ENCODE measurements at places on chromosomes 7 and 10.

DNA sequence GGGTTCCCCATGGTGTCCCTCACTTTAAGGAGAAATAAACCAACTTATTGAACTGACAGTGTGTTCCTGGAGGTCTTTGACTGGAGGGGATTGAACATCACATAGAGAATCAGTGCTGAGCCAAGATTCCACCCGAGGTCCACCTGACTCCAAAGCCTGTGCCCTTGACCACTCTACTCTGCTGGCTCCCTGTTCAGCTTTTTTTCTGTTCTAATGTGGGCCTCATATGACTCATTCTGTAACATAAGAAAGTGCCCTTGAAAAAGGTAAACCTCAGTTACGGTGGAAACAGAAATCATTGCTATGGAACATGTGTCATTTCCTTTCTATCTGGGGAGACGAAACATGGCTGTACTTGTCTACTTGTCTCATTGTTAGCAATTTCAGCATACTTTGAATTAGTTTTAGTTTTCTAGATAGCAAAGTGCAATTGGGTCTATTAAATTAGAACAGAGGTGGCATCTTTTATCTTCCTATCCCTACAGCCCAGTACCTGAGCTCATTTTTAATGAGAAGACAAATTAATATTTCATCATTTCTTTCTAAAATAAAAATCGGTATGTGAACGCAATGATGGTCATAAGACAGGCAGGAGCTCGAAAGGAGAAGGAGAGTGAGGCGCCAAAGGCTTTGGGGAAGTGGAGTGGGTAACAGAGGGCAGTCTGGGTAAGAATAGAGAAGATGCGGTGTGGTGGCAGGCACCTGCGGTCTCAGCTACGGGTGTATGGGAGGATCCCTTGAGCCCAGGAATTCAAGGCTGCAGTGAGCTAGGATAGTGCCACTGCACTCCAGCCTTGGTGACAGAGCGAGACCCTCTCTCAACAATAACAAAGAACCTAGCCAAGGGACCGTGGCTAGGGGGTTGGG lies 1.5 kb downstream of the GSDME start:
- DNase-seq = no peak

GRCh38 chr10:72889391-72889831 lies 4.1 kb upstream of the OIT3 start:
- peak; percentile 46 for DNase-seq

- DNase-seq = no peak
Measured at GRCh38 chr7:68958571-68958970, 639.7 kb upstream of the AUTS2 start.

GRCh38 chr10:104281694-104282093 lies 12.7 kb downstream of the GSTO2 start:
- no peak for DNase-seq

DNA sequence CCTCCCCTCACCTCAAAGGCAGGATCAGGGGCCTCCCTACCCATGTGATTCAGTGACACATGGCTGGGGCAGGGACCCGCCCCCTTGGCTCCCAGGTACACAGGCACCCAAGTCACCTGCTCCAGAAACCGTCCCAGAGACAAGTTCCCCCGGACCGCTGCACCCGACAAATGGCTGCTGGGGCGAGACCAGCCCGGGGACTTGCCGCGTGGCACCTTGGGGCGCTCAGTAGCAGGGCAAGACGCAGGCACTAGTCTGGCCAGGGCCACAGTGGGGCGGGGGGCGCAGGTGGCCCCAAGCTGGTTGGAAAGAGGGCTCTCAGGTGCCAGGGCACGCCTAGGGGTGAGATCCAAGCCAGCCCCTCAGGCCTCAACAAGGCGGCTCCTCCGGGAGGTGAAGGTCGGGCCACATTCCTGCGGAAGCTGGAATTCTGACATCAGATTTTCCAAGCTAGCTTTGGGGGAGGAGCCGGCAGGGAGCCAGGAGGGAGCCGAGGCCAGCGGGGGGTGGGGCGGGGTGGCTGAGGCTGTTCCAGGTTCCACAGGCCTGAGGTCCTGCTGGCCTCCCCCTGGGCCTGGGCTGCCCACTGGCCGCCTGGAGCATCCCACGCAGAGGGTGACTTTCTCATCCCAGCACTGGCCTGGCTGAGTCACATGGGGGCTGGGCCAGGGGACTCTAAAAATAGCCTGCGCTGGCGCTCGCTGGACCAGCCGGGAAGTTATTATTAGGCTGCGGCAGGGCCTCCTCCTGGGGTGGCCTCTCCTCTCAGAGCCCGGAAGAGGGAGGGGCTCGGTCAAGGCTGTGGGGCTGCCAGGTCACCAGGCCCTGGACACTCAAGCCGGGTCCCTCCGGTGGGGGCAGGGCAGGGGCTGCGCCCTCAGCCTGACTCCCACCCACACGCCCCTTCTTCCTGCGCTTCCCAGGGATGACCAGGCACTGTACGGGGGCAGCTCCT lies 20.5 kb upstream of the INPP5A start:
- peak; percentile 93 for DNase-seq

- DNase-seq = no peak
Measured at GRCh38 chr7:29265208-29265923, 70.8 kb downstream of the CHN2 start.

DNA sequence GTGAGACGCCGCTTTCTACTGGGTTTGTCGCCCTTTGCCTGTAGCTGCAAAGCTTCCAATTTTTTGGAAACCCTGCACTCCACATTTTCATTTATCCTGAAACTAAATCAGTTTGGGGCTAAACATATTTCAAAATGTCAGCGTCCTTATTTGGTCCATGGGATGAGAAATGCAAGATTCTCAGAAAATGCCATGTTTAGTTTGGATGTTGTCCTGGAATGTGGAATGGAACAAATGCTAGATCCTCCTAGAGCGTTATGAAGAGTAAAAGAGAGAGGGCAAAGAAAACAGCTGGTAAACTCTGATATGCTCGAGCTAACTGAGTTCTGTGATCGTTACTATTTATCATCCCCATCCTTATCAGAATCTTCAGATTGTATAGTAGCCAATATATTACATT lies 236.9 kb downstream of the KLF6 start:
- no peak for DNase-seq

GRCh38 chr10:16231176-16231575 lies 205.6 kb upstream of the PTER start:
- no peak for DNase-seq

GRCh38 chr7:17696422-17696821 lies 243.9 kb downstream of the SNX13 start:
- no peak for DNase-seq

DNA sequence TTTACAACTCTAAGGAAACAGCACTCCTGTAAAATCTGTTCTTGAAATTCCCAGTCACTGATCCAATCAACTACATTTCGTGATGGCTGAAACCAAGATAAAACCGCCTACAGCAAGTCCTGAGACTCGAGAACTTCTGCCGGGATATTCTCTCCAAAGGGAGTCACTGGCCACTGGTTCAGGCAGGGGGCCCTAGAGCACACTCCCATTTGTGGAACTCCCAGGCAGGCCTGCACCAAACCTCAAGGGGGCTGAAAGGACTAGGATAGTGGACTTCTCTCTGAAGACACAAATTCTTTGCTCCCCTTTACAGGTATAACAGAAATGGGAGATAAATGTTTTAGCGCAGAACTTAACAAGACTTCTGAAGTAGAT lies 16.3 kb downstream of the CYTH3 start:
- no peak for DNase-seq

- no peak for DNase-seq
Measured at GRCh38 chr7:112481833-112482670, 1.3 kb downstream of the LSMEM1 start.

GRCh38 chr10:34473174-34474008 lies 341.7 kb downstream of the PARD3 start:
- no peak for DNase-seq

DNA sequence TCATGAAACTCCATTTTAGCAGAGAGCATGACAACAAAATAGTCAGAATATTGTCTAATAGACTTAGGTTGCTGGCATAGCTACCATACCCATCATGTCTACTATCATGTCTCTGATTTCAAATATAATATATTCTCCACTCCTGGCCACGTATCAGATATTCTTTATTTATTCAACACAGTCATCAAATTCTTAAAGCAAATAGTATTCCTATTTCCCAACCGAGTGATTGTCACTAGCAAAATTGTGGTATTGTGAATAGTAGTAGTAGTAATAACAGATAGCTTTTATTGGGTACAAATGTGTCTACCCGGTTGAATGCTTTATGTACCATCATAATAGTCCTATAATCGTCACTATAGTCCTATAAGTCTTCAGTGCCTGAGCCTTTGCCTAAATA lies 918.6 kb downstream of the KCNMA1 start:
- no peak for DNase-seq

GRCh38 chr7:50145226-50145625 lies 52.2 kb upstream of the ZPBP start:
- no peak for DNase-seq

- no peak for DNase-seq
Measured at GRCh38 chr10:386771-387592, 251.7 kb downstream of the ZMYND11 start.

- no peak for DNase-seq
Measured at GRCh38 chr10:34047389-34047788, 712.9 kb upstream of the NRP1 start.

DNA sequence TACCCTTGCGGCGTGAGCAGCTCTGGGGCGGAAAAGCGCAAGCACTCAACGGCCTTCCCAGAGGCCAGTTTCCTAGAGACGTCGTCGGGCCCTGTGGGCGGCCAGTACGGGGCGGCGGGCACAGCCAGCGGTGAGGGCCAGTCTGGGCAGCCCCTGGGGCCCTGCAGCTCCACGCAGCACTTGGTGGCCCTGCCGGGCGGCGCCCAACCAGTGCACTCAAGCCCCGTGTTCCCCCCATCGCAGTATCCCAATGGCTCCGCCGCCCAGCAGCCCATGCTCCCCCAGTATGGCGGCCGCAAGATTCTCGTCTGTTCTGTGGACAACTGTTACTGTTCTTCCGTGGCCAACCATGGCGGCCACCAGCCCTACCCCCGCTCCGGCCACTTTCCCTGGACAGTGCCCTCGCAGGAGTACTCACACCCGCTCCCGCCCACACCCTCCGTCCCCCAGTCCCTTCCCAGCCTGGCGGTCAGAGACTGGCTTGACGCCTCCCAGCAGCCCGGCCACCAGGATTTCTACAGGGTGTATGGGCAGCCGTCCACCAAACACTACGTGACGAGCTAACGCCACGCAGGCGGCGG lies 12.6 kb downstream of the TRIM8 start:
- no peak for DNase-seq

- DNase-seq = no peak
Measured at GRCh38 chr7:151891753-151892152, 14.8 kb upstream of the PRKAG2 start.

DNA sequence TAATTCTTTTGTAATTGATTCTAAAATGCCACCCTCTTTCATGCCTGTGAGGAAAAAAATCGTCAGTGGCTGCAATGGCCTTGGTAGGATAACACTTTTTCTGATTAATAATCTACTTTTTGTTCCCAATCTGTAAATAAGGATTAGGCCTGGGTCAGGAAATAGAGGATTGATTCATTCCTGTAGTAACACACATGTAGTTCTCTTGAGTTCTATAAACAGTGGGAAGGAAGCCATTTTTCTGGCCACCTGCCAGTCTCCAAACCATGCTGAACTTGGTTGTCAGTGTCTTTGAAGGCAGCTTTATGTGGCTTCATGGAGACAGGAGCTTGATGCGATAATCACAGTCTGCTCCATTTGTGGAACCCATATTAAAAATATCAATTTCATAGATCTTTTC lies 169.3 kb upstream of the NFE2L3 start:
- DNase-seq = no peak

All from muscle of arm (tissue), 14 donors.